Naive thymus-derived CD8-positive, alpha-beta T cell (primary cell): ENCODE measurements at places on chromosomes 4 and X.

GRCh38 chr4:163554870-163555465, 60.5 kb downstream of the TMA16 start:
- no peak for DNase-seq

GRCh38 chrX:123324625-123325024, 140.5 kb downstream of the GRIA3 start:
- DNase-seq, result no peak

DNA sequence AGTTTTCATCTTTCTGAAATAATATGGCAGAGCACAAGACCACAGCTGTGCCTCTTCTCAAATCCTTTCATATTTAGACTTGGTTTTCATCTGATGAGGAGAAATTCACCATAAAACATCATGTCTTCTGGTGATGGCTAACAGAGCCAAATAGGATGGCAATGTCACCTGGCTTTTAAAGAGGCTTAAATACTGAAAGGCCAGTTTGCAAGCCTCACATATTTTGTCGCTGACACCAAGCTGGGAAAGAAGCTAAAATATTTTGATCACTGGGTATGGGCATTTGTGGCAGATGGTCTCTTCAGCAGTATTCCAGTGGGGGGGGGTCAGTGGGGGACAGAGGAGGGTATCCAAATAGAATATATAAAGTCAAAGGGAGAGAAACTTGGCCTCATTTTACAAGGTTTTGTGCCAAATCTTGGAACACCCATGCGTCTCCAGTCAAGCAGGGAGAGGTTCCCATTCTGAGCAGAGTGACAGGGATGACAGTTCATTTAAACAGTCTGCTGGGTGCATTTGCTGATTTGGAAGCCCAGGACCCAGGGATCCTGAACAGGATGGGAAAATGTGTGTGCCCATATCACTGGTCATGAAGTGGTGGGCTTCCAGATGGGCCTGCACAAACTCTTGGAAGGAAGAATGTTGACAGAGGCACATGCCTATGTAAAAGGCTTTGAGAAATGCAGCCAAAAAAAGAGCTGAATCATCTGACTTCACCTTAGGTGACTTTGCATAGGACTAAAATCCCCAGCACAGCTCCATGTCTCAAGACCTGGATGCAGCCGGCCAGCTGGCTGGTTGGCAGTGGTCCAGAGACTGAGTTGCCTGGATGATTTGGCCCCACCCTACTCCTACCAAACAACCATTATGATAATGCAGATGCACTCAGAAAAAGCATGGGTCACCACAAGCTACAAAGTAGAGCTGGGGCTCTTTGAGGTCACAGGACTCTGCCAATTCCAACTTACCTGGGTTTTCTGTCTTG, 484.4 kb upstream of the NR3C2 start:
- no peak for DNase-seq

GRCh38 chr4:97238956-97239666, 904.2 kb downstream of the STPG2 start:
- DNase-seq, result no peak

DNA sequence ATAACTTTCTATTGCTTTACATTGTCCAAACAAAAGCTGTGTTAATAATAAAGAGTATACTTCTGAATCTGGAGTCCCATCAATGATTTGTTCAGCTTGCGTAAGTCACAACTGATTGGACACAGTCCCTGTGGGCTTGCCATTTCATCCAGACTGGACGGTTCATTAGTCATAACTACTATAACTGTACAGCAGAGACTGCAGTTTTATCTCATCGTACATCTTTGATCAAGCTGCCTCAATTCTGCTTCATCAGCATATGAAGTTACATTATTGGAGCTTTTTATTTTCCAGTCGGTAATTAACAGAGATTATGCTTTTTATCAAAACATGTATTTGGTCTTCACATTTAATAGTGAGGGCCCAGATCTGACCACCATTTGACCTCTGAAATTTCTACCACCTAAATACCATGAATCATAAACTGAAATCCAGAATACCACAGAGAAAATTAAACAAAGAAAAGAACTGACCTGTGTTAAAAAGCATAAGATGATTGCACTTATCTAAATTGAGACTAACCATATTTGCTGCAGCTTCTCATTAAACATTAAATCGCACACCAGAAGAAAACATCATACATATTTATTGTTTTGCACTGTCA, 12.5 kb upstream of the MAB21L2 start:
- DNase-seq, result no peak

DNA sequence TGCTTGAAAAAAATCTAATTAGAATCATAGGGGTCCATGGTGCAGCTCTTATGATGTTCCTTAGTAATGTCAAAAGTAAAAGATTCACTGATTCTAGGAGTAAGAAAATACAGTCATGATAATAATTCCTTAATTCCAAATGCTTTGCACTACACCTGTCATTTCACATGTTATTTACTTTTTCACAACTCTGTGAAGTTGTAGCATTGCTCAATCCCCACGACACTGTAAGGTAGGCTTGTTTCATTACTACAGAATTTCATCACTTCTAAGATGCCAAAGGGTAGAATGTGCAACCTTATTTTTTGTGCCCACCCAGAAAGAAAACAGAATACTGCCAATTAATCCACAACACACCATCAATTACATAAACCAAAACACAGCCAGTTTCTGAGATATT, 46.1 kb upstream of the LNX1 start:
- DNase-seq, result no peak

- no peak for DNase-seq
Observed at GRCh38 chr4:6556263-6556662, 18.7 kb upstream of the MAN2B2 start.

- DNase-seq, result no peak
Observed at GRCh38 chrX:12751887-12752286, 39.3 kb upstream of the PRPS2 start.

GRCh38 chr4:8323947-8324555, 54.5 kb downstream of the HTRA3 start:
- DNase-seq, result no peak

- no peak for DNase-seq
Observed at GRCh38 chr4:749698-750666, 44.4 kb downstream of the PCGF3 start.

- DNase-seq, result no peak
Observed at GRCh38 chr4:57989430-57989829, 879.2 kb upstream of the IGFBP7 start.

DNA sequence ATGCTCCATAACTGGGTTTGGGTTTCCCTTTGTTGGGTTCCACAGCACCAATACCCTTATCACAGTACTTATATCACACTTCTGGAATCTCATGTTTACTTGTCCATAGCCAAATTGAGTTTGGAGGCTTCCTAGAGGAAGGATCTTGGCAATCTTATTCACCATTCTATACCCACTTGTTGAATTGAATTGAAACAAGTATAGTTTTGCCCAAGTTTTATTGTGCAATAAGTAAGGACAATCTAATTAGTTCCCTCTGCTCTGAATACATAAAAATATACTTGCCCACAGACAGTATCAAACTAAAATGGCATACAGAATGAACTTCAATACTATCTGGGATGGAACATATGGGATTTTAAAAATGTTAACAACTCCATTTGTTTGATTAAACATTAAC, 40.3 kb downstream of the SEC31A start:
- no peak for DNase-seq

GRCh38 chrX:96985046-96985445, 101.3 kb downstream of the RPA4 start:
- DNase-seq, result no peak

GRCh38 chrX:149881081-149881711, at the start of gene MAGEA8:
TSS of gene MAGEA8 (plus strand) at chrX:149881183. CDS start at chrX:149884273, 3,090 bp downstream.
- no peak for DNase-seq

DNA sequence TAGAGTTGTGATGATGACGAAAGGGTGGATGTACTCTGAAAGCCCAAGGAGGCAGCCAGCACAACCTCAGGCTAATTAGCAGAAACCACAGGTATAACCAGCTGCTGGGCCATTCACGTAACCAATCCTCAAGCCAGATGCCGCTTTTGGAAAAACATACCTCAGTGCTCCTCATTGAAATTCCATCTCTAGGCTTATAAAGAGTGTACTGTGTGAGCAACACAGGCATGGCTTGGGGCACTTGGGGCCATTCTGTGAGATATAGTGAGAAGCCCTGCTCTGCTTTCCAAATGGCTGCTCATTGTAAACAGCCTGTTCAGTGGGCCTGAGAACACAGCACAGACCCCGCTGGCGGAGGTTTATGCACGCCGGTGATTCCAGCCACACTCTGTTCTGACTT, 182.1 kb upstream of the HHIP start:
- no peak for DNase-seq
